GM13976 (cell line): ENCODE measurements at places on chromosomes 3 and 15.
A peak's percentile ranks its signal among the peaks of the same experiment; 100 is the strongest.

DNA sequence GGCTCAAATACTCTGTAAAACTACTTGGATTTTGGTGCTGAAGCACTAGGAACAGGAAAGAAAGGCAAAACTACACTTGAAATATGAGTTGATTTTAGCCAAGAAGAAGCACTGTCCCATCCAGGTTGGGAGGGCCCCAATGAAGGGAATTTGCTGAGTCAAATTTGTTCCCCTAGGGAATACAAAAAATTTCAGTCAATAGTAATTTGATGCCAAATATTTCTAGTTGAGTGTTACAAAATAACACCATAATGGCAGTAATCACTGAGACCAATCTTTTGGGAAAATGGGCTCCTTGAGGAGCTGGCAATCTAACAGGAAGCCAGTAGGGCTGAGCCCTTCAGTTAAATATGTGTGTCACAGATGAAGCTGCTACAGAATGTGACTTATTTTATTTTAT, 896.9 kb downstream of the DIPK2A start:
- no peak for DNase-seq

GRCh38 chr3:60147249-60147950, 1097.6 kb upstream of the CFAP20DC start:
- no peak for DNase-seq

GRCh38 chr3:22568285-22568684, 634.8 kb upstream of the UBE2E2 start:
- no peak for DNase-seq

DNA sequence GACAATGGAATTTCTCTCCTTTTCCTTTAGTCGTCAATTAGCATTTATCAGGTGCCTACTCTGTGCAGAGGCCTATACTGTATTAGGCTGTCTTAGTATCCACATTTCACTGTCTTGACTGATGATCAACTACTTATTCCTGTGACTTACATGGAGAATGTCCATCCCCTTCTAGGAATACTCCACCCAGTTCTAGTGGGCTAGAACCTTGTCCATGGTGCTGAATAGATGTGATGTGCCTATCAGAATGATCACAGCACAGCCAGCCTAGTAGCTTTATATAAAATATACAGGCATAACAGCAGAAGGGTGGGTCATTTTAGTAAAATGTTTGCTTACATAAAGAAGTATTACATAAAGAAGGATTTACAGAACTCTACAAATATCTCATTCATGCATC, 621.4 kb downstream of the PDCD6IP start:
- no peak for DNase-seq

GRCh38 chr3:193951859-193952258, 184.1 kb upstream of the HES1 start:
- DNase-seq = no peak

DNA sequence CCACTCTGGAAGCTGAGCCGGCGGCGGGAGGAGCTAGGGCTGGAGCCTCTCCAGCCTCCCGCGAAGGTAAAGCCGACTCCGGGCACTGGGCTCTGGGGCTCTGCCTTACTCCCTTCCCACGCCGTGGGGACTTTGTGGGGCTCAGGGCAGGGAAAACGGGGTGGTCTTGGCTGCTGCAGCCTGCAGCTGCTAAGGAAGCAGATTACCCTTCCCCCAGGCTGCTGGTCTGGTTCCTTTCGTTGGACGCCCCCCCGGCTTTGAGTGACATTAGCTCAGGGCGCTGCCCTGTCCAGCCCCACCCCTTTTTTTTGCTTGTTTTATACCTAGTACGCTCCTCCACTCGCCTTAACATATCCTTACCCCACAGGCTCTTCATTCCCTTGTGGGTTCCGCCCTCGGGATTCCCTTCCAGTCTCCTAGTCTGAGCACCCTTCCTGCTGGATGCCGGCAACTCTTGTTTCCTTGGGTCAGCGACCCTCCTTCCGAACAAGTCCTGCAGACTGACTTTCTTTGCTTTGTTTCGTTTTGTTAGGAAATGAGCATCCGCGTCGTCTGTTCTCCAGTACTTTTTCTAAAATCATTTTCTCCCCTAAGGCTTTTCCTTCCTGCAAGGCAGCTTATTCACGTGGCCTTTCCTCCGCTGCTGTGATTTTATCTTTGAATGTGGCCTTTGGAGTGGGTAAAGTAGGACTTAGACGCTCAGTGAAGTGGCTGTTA, 551 bp downstream of the DNAJC13 start:
- DNase-seq = peak; percentile 57

DNA sequence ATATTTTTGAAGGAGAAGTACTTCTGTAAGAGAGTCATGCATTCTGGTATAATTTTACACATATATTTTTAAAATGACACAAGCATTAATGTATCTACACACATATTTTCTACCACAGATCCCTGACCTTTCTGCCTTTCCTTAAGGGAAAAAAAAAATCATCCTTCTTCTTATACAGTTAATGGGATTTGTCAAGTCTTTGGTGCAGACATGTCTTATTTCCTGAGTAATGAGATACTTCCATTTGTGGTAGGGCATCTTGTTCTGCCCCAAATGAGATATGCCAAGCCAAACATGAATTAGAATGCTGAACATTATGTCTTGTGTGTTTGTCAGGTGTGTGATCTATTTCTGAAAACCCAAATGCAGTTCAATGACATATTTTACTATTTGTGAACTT, 329.9 kb downstream of the RBMS3 start:
- no peak for DNase-seq

GRCh38 chr3:51391566-51392354, 675 bp downstream of the RBM15B start:
- peak; percentile 59 for DNase-seq

DNA sequence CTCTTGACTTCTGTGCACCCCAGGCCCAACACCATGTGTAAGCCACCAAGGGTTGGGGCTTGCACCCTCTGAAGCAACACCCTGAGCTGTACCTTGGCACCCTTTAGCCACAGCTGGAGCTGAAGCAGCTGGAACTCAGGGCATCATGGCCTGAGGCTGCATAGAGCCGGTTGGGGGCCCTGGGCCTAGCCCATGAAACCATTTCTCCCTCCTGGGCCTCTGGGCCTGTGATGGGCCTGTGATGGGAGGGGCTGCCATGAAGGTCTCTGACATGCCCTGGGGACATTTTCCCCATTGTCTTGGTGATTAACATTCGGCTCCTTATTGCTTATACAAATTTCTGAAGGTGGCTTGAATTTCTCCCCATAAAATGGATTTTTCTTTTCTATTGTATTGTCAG, 22.4 kb upstream of the ADAMTSL3 start:
- no peak for DNase-seq

DNA sequence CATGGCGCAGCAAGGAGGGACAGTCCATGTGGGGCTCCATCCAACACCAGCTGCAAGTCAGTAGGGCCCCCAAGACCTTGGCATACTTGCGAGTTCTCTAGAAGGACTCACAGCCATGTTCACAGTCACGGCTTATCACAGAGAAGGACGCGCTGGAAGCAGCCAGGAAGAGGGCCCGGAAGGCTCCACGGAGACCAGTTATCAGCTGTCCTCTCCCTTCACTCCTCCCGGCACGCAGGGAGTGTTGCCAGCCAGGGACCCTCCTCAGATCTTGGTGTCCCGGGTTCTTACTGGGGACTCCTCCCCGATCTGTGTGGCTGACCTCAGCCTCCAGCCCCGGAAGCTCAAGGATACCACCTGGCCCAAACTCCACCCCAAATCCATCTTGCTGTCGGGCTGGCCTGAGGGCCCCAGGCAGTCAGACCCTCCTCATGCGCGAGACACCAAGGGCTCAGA, 68.0 kb downstream of the SLTM start:
- DNase-seq = peak; percentile 32

DNA sequence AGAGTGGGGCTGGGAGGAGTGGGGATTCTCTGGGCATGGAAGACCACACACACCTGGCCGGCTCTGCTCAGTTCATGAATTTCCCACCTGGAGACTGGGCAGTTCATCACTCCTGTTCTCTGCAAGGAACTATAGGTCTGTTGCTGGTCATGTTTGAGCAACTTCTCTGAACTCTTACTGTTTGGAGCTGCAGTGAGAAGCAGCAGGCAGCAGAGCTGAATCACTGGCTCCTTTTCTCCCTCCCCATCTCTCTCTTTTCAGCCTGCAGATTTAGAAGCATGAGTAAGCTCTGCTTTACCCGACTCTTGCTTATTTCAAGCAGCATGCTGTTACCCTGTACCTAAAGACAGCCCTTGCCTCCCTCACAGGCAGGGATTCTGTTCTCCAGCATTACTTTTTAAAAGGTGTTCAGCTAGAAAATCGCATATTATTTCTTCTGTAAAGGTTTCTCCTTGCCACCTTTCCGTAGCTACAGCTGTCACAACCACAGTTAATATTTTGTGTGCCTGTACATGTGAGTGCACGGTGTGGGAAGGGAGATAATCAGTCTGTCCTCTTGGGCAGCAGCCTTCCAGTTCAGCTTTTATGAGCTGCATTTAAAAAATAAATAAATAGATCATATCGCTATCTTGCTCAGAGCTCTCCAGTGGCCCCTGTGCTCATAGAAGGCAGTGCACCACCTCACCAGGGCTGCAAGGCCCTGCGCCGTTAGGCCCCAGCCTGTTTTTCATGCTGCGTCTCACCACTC, 131.6 kb downstream of the CHCHD6 start:
- DNase-seq = no peak

- DNase-seq = no peak
Measured at GRCh38 chr15:31024330-31024729, 32.9 kb upstream of the MTMR10 start.

- DNase-seq = no peak
Measured at GRCh38 chr3:5444253-5444652, 256.7 kb downstream of the EDEM1 start.

DNA sequence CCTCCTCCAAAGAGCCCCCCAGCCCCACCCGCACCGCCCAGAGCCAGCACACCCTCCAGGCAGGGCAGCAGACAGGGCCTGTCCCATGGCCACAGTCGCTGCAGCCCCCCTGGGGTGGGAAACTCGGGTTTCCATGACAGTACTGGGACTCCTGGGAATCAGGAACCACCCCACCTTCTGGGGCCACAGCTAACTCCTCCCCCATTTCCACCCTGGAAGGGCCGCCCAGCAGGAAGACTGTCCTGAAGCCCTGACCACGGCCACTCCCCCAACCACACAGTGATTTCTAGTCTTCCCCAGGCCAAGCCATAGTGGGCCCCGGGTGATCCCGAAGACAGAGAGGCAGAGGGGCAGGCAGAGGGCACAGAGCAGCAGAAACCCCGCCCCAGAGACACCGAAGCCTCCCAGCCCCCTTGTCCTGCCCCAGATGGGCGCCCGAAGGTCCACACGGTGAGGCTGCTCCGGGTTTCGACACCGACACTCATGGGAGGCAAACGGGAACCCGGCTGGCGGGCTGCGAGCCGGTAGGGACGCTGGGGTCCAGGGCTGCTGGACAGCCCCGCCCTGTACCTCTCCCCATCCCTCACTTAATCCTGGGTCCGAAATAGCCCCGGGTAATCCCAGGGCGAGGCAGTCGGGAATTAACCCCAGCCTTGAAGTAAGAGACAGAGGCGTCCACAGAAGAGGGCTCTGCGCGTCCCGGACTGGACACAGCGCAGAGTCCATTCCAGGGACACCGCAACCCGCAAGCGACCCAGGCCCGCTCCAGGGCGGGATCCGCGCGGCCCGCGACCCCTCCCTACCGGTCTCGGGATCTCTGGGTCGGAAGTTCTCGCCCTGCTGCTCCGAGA, 138.4 kb downstream of the NUP210 start:
- DNase-seq = no peak

DNA sequence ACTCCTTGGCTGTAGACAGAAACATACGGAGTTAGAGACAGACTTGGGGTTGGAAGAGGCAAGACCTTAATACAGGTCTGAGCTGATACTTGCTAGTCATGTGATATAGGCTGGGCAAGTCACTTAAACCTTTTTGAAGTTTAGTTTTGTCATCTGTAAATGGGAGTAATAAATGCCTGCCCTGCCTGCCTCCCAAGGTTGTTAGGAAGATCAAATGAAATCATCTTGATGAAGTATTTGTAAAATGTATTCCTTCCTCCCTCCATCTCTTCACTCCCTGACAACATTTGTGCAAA, 2.9 kb downstream of the PXK start:
- DNase-seq = no peak

DNA sequence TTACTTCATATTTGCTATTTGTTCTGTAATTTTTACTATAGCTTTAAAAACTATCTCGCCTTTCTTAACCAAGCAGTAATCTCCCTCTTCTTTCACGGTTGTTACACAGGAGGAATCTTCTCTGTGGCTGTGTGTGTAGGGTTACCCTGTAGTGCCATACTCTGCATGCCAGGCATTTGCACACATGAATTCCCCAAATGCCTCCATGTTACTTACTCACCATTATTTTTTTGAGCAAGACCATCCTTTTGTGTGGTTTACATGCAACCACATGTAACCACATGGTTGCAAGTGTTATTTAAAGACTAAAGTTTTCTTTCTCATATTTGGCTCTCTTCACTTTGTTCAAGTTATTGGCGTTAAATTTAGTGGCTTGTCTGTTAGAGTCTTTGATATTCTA, 45.5 kb downstream of the HPS3 start:
- peak; percentile 15 for DNase-seq

DNA sequence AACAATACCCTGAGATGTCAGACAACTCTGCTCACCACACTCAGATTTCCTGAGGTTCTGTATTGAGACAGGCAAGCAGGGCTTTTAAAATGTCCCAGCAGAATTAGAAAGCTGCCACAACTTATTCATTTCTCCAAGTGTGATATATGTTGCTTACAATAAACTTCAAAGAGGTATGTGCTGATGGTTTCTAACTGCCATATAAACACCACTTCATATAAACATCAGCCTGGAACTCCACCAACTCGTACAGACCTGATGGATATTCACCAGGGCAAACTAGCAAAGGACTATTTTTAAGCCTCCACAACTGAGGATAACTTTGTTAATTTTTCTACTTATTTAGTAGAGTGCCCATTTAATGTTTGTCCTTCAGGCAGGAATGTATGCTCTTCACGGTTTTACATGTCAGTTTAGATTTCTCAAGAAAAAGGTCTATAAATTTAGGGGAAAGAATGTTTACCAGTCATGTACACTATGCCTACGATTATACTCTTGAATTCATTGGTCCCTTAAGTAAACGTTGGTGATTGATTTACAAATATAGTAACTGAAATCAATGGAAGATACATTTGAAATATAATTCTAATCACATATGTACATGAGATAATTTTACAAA, 109.6 kb upstream of the ABI3BP start:
- no peak for DNase-seq

DNA sequence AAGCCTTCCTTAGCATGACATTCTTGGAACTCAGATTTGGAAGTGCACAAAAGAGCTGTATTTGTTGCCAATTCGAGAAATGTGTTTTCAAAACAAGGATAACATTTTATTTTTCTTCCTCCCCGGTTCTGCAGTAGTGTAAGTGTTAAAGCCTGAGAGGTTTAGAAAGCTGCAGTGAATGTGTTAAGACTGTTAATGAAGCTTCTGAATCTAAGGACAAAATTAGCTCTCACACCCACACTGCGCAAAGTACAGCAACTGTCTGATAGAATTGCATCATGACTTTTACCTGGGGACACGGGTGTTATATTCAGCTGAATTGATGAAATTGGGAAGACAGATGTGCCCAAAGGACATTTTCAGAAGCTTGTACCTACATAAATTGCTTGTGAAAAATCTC, 344.4 kb downstream of the CADM2 start:
- DNase-seq = no peak

- no peak for DNase-seq
Measured at GRCh38 chr3:122063908-122064307, 8.7 kb downstream of the CD86 start.

GRCh38 chr15:62847900-62848489, 194.6 kb upstream of the TPM1 start:
- DNase-seq = peak; percentile 68

GRCh38 chr3:149975919-149976318, 5.2 kb upstream of the PFN2 start:
- peak; percentile 29 for DNase-seq
